ENCODE measurements at places on chromosomes 1 and 21.

- DNase-seq: no peak
These were observed 143.8 kb downstream of the TNFSF18 start for GRCh38 chr1:172906778-172907592.

DNA sequence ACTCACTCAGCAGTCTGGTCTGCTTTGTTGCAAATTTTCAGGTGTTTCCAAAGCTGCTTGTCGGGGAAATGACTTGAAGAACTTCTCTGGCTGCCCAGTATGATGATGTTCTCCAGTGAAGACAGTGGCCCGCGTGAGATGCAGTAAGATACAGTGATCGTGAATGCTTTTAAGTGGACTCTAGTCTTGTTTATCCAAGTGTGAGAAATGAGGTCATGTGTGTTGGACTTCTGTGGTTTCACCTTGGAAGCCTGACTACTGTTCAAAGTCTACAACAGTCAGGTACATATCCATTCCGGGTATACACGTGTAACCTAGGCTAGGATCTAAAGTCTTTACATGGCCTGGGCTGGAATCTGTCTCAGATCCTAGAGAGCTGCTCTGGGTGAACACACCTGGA, 29.1 kb downstream of the ZNF695 start:
- no peak for DNase-seq

GRCh38 chr1:51189421-51190073, 46.5 kb upstream of the RNF11 start:
- DNase-seq: no peak

DNA sequence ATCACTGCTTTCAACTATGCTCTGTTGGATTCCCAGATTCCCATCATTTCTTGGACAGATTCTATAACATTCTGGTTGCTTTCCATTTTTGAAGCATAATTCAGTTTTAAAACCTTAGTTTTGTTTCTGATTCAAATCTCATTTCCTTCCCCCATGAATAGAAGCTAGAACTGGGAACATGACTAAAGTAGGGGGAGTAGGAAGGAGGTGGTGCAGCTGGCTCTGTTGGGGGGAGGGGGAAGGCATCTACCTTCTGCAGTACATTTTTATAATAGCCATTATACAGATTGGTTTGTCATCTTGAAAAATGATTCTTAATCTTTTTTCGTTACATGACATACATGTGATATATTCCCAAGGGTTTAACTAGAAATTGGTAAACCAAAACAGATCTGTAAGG, 48.1 kb downstream of the SMG7 start:
- DNase-seq: no peak

- DNase-seq: no peak
These were observed 677 bp upstream of the HSD11B1 start for GRCh38 chr1:209703834-209704504.

GRCh38 chr1:187787736-187788135, 959.0 kb downstream of the PLA2G4A start:
- no peak for DNase-seq

- no peak for DNase-seq
These were observed 128.2 kb downstream of the ATG4C start for GRCh38 chr1:62912028-62912638.

- no peak for DNase-seq
These were observed 150.1 kb upstream of the FGGY start for GRCh38 chr1:59146651-59147358.

GRCh38 chr1:157584503-157584902, 13.4 kb downstream of the FCRL4 start:
- no peak for DNase-seq

GRCh38 chr1:62316135-62316534, 3.1 kb downstream of the KANK4 start:
- no peak for DNase-seq

DNA sequence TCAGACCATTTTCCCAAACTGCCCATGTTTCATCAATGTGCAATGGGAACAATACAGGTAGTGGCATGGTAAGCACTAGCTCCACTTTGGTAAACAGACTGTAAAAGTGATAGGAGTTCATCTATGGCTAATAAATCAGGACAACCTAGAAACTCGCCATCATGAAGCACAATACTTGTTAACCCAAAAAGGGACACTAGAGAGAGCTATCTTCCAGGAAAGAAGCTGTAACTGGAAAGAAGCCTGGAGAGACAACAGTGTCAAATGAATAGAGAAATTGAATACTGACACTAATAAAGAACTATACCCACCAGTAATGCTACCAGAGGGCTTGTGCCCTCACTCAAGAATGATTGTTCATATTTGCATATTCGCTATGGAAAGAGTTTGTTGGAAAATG, 164.7 kb upstream of the RGS18 start:
- DNase-seq: no peak

- DNase-seq: no peak
These were observed 22.3 kb upstream of the C1orf105 start for GRCh38 chr1:172398193-172398592.

GRCh38 chr1:180560200-180560867, 1.6 kb downstream of the OVAAL start:
- no peak for DNase-seq

GRCh38 chr1:32715901-32716311, 13.3 kb upstream of the SYNC start:
- no peak for DNase-seq

GRCh38 chr1:115839029-115839678, 1.8 kb downstream of the NHLH2 start:
- DNase-seq: no peak

GRCh38 chr1:178038372-178038771, 55.5 kb upstream of the RASAL2 start:
- no peak for DNase-seq

GRCh38 chr1:68495968-68496679, 758 bp downstream of the DEPDC1 start:
- no peak for DNase-seq

DNA sequence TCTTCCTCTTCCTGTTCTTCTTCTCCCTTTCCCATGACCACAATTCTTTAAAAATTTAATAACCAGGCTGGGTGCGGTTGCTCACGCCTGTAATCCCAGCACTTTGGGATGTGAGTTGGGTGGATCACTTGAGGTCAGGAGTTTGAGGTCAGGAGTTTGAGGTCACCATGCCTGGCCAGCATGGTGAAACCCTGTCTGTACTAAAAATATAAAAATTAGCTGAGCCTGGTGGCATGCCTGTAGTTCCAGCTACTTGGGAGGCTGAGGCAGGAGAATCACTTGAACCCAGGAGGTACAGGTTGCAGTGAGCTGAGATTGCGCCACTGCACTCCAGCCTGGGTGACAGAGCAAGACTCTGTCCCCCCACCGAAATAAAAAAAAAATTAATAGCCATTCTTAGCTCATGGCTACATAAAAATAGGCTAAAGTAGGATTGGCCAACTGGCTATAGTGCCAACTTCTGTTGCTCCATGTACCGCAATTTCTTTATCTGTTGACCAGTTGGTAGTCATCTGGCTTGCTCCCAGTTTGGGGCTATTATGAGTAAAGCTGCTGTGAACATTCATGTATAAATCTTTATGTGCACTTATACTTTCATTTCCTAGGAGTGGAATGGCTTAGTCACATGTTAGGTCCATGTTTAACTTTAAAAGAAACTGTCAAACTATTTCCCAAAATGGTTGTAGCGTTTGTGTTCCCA, 136.3 kb downstream of the PEX14 start:
- no peak for DNase-seq

- no peak for DNase-seq
These were observed 6.7 kb downstream of the ADIPOR1 start for GRCh38 chr1:202951437-202951836.

GRCh38 chr1:245217853-245218608, 63.2 kb downstream of the KIF26B start:
- no peak for DNase-seq

DNA sequence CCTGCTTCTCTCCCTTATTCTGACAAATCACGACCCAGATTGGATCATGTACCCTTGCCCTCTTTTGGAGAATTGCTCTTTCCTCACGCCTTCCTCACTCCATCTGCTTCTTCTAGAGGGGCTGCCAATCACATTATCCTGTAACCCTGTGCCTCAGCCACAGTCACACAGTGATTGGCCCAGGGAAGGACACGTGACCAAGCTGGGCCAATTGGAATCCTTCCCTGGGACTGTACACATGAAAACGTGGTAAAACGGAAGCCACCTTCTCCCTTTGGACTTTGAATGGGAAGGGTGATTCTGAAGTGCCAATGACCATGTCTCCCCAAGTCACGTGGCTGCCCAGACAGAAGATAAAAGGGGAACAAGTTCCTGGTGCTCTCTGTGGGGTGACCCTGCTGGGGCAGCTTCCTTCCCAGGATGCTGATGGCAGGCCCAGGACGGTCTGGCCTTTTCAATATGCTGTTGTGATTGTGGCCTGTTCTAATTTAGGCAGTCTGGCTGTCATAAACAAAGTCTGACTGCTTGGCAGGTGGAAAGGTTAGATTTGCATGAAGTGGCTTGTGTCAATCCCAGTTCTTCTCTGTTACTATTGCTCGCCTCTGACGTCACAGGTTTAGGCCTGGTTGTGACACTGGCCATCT, 92.9 kb downstream of the UBIAD1 start:
- no peak for DNase-seq
